ENCODE measurements at places on chromosomes 11 and 22.

DNA sequence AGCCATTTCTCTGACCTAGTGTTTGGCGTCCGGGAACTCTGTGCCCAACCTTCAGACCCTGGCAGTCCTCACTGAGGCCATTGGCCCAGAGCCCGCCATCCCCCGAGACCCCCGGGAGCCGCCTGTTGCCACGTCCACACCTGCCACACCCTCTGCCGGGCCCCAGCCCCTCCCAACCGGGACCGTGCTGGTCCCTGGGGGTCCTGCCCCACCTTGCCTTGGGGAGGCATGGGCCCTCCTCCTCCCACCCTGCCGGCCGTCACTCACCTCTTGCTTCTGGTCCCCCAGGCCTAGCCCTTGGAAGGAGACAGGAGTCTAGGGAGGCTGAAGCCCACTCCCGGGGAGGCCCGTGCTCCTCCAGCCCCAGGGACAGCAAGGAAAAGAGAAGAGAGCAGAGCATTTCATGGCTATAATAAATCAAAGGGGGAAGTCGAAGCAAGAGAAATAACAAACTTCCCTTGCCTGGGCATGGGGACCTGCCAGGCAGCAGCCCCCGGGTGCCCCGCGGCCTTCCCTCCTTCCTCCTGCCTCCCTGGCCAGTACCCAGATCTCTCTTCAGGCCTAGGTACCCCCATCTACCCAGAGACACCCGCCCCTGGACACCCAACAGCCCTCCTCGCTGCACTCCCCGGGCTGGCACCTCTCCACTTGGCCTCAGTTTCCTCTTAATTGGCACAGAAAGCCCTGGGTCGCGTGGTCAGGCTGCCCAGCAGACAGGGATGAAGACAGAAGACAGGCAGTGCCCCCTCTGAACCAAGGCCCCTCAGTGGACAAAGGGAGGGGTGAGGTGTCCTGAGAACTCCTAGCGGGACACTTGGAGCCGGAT, 13.0 kb upstream of the SLC39A13 start:
- no peak for DNase-seq

DNA sequence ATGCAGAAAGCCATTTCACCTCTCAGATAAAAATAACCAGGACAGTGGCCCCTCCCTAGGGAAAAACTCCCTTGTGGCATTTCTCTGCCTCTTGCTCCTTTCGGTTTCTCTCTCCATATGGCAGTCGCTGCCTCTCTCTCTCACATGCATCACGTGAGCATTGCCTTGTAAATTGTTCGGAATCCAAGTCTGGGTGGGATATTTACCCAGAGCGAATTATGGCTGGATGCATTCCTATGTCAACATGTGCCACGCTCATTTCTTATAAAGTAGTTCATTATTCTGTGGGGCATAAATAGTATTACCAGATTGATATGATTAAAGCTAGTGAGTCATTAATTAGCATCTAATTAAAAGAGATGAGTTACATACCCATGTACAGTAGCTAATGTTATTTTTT, 392.9 kb downstream of the INSC start:
- DNase-seq: no peak

DNA sequence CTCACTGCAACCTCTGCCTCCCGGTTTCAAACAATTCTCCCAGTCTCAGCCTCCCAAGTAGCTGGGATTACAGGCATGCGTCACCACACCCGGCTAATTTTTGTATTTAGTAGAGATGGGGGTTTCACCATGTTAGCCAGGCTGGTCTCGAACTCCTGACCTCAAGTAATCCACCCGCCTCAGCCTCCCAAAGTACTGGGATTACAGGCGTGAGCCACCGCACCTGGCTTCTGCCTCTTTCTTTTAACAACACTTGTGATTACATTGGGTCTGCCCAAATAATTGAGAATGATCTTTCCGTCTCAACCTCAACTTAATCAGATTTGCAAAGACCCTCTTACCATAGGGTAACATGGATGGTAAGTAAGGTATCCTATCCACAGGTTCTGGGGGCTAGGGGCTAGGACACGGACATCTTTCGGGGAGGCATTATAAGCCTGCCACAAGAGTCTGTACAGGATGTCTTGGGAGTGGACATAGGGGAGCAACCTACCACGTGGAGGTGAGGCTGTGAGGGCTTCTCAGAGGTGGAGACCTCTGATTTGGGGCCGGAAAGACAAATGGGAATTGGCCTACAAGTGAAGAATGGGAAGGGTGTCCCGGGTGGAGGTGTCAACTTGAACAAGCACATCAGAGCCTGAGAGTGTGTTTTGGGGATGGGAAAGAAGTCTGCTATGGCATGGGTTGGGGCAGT, 2.7 kb upstream of the CBX6 start:
- DNase-seq: no peak

GRCh38 chr11:94558468-94558867, 8.7 kb upstream of the PIWIL4 start:
- DNase-seq: no peak

DNA sequence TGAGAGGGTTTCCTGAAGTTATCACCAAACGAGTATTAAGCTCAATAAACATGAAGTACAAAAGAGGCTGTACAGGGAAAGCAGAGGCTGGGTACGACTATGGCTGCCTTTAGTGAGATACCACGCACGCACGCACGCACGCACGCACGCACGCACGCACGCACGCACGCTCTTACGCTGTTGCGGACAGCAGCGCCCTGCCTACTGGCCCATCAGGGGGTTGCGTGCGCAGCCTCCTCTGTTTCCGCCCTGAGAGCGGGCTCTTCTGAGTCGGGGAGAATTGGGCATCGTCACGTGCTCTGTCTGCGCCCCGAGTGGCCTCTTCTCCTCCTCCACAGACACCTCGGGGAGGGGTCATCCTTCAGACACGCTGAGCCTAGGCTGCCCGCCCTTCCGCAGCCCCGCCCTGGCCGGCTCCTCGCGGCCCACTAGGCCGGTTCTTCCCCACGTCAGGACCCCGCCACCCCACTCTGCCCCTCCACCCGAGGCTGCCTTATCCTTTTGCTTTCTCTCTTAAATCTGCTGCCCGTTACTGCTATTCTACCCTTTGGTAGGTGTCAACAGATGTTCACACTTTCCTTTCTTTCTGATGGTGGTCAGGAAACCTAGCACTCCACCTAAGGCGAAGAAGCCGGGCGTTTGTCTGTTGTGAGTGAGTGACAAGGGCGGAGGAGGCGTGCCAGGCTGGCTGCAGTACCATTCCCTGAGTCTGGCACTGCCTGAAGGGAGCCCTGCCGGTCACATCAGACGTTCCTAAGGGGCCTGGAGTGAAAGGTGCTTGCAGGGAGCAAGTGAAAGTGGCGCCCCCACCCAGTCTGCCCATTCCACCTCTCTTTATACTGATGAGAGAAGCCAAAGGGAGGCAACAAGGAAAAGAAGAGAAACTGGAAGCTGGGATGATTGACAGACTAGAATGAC, 300.4 kb upstream of the B3GAT1 start:
- DNase-seq: no peak

DNA sequence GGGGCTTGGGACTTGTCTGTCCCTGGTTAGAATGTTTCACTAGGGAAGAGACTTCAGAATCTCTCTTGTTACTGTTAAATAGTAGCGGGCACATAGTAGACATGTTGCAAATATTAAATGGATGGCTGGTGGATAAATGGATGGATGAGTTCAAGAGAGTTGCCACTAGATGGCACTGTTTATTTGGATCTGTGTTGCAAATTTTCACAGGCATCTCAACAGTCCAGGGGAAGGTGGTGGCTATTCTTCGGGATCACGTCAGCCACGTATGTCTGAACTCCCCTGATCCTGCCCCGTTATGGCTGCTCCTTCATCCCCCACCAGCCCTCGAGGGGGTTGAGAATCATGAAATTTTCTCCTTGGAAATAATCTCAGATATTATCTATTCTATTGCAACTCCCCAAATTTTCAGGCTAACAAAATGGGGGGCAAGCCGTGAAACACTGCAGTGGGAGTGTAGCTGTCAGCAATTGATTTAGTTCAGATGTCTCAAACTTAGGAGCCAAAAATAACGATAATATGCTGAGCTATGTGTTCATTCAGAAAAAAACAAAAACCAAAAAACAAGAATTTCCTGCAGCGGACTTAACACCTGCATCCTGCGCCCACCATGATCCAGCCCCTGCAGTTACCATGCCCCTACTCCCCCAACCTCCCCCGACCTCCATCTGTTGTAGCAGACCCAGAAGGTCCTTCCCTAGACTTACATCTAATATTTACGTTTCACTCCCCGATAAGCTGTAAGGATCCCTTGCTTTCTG, 29.1 kb upstream of the BIRC3 start:
- DNase-seq: peak; percentile 44
